Immature natural killer cell (primary cell): ENCODE measurements at places on chromosomes 2 and 18.
A peak's percentile ranks its signal among the peaks of the same experiment; 100 is the strongest.

GRCh38 chr2:156653675-156654074, 217.5 kb downstream of the GPD2 start:
- no peak for DNase-seq
- no peaks in the 10 kb centered on the region for H3K36me3 ChIP-seq
- no peaks in the 10 kb centered on the region for H3K27me3 ChIP-seq
- no peak overlapping the region for H3K27ac ChIP-seq

GRCh38 chr2:47422016-47422415, 19.1 kb downstream of the MSH2 start:
- H3K4me3 ChIP-seq: no peak overlapping the region
- no peak overlapping the region for H3K27ac ChIP-seq
- H3K4me1 ChIP-seq: no peaks in the 10 kb centered on the region
- H3K27me3 ChIP-seq: no peaks in the 10 kb centered on the region

- H3K4me1 ChIP-seq: peaks cover 83% of the 10 kb centered on the region
- peak; percentile 4 for DNase-seq
- H3K4me3 ChIP-seq: peak overlapping the region; percentile 30
- peak overlapping the region; percentile 39 for H3K27ac ChIP-seq
- no peaks in the 10 kb centered on the region for H3K27me3 ChIP-seq
These were observed 86.1 kb downstream of the TRIP12 start for GRCh38 chr2:229835596-229836283.

DNA sequence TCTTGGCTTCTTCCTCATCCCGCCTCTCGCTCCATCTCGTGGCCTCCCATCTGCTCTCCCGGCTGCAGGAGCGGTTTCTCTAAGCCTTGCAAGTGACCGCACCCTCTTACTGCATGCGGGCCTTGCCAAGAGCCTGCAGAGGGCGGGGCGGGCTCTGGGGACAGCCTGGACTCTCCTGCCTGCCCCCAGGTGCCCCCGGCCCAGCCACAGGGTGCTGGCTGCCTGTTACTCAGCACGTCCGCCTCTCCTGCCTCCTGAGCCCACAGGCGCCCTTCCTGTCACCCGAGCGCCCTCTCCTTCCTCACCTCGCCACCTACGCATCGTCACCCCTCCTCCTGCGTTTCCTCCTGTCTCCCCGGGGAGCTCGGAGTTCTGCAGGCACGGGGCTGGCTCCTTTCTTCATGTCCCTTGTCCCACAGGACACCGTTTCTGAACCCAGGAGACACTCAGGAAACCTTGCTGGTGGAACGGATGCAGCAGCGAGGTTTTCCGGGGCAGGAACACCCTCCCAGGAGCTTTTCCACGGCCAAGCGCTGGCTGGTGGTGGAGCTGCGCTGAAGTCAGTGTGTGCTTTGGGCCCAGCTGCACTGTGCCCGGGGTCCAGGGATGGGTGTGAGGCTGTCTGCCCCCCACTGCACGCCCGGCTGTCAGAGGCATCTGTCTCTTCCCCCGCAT, 28.5 kb downstream of the HPCAL1 start:
- peaks cover 3% of the 10 kb centered on the region for H3K27me3 ChIP-seq
- H3K27ac ChIP-seq: peak overlapping the region; percentile 95
- peaks cover 4% of the 10 kb centered on the region for H3K36me3 ChIP-seq
